ENCODE measurements at places on chromosomes 7 and 10.

DNA sequence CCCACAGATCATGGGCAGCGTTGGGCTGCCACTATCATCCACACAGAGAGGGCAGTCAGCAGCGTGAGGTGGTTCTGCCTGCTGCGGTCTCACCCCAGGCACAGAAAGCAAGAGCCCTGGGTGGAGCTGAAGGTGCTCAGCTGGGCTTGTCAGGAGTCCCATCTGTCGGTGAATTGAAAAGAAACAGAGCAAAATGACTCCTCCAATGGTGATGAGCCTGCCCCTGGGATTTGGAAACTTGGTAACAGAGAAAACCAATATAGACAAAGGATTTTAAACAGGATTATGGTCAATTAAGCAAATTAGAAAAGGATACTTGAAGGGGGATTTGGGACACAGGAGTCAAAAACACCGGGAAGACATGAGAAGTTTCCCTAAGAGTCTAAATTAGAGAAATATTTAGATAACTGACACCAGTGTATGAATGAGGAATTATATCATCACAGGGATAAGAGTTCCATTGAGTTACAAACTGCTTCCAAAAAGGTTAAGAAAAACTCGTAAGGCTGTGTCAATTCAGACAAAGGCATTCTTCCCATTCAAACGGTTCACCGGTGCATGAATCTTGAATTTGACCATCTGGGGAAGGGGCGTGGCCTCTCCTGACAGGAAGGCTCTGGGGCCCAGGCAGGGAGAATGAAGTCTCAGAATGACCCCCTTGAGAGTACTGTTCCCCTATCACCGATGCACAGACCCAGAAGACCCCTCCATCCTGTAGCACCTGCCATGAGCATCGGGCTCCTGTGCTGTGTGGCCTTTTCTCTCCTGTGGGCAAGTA lies 70.0 kb upstream of the PRSS58 start:
- no peak for DNase-seq

- no peak for DNase-seq
Observed at GRCh38 chr7:7707246-7707645, 11.2 kb downstream of the RPA3 start.

- DNase-seq, result no peak
Observed at GRCh38 chr10:4051641-4052151, 266.7 kb upstream of the KLF6 start.

- no peak for DNase-seq
Observed at GRCh38 chr10:7512487-7512886, 101.7 kb upstream of the SFMBT2 start.

DNA sequence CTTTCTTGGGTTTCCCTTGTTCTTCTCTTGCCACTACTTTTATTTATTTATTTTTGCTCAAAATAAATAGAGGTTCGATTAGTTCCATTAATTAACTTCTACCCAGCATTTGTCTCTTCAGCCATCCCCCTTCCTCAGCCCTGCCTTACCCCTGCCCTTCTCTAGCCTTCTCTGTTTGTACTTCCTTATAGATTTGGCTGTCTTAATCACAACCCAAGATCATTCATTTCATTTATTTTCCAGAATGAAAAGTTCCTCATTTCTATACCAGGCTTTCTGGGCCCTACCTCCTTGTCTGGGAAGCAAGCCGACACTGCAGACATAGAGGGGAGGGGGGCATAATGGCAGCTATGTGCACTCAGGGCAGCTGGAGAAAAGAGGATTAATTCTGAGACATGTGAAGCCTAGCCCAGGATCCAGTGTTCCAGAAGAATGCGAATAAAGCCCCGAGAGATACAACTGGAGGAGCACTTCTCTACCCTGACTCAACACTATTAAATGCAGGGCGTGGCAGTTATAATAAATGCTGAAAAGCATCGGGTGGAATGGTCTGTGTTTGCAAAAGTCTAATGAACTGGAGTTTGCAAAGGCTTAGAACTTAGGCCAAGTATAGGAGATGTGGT lies 6.4 kb upstream of the PDCD4 start:
- no peak for DNase-seq

DNA sequence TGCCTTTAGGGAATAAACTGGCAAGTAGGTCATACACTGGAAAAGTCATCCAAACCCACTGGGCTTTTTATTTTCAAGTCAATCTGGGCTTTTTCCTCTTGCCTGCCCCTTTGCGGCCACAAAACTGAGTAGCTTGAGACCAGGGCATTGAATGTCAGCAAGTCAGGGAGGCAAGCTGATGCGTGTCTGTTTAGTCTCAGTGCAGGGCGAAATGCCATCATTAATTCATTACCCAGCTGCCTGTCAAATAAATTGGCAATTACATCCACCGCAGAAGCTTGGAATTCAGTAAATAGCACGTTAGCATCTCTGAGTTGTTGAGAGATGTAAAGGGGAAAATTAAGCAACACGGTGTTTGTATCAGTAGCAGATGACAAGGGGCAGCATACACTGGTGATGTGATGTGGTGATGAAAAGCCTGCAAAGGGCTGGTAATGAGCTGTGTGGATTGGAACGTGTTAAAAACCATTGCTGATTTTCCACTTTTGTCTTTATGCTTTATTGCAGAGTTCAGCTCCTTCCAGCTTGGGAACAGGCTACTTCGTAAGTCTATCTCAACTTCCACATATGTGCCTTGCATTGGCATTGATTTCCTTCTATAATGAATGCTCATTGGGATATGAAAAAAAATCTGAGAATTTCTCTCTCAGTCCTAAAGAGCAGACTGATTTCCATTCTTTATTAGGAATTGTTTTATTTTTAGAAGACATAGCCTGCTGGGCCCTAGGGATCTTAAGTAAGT lies 535.9 kb downstream of the AUTS2 start:
- no peak for DNase-seq

DNA sequence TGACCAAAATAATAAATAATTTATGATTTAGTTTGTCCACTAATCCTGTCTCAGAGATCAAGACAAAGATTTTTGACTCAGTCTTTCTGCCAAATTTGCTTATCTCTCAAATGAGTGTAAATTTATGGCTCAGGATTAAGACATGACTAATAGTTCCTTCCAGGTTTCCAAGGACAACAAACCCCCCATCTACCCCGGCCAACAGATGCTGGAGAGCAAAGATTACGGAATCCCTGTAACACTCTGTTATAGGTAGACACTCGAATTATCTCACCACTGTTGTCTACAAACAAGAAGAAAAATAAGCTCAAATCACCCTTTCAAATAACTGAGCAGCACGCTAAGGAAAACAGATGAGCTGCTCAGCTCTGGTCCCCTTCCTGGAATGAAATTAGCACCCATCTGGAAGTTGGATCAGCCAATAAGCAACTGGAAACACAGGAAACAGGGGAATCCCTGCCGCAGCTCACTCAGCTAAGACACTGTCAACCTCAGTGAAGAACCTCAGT lies 56.8 kb upstream of the SVIL start:
- DNase-seq, result no peak

- no peak for DNase-seq
Observed at GRCh38 chr7:3578399-3578798, 277.3 kb downstream of the SDK1 start.

DNA sequence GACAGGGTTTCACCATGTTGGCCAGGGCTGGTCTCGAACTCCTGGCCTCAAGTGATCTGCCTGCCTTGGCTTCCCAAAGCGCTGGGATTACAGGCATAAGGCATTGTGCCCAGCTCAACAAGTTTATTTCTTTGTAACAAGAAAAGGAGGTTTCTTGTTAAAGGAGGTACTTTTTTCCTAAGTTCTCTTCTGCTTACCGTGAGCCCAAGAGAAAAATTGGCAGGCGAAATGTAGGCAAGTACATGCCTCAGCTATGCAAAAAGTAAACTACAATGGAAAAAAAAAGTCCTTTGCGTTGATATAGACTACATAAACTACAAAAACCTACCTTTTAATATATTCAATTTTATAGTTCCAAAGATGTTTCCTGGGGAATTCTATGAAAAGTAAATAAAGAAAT lies 122.6 kb downstream of the DKK1 start:
- no peak for DNase-seq

GRCh38 chr7:9026121-9026520 lies 592.7 kb downstream of the NXPH1 start:
- no peak for DNase-seq

DNA sequence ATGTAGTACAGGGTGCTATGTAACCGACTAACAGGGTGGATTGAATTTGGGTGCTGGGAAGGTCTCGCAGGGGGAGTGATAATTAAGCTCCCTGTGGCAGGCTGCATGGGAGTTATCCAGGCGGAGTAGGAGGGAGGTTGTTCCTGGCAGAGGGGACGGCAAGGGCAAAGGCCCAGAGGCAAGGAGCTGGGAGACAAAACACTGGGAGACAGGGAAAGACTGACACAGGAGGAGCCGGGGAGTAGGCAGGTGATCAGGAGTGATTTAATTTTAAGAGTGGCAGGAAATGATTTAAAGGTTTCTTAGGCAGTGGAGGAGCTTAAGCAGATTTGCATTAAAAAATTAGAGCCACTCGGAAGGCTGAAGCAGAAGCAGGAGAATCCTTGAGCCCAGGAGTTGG lies 40.7 kb upstream of the LEP start:
- no peak for DNase-seq

GRCh38 chr10:5818894-5819293 lies 5.7 kb upstream of the GDI2 start:
- no peak for DNase-seq

- no peak for DNase-seq
Observed at GRCh38 chr10:70571236-70571635, 31.3 kb downstream of the PRF1 start.

GRCh38 chr10:58358314-58358933 lies 23.6 kb downstream of the UBE2D1 start:
- no peak for DNase-seq

DNA sequence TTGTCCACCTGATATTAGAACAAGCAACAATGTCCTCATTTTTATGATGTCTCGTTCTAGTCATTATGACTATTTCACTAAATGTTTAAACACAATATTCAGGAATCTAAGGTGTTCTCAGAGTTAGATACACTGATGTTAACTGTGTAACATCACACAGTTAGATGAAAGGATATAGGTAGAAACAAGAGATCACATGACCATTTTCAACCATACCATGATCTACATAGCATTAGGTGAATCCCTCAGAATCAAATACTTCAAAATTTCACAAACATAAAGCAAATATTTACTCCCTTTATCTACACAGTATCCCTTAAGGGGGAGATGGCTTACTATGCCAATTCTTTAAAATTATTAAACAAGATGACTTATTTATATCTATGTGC lies 90.3 kb downstream of the ANK3 start:
- no peak for DNase-seq

DNA sequence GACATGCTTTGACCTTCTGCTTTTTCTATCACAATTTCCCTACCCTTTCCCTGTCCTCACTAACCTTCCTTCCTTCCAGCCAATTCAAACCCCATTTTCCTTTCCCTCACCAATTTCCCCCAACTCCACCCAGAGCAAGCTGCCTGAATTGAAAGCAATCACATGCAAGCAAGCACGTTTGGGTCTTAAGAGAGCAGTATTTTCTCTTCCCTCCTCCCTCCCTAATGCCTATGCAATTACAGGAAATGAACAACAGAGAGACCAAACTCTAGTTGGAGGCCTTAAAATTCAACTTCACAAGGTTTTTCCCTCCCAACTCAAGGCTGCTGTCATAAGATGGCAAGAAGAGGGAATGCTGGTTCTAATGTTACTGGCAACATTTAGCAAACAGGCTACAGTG lies 117.2 kb downstream of the MYOF start:
- DNase-seq, result no peak

- DNase-seq, result peak; percentile 53
Observed at GRCh38 chr7:127708788-127709187, 56.8 kb downstream of the SND1 start.

DNA sequence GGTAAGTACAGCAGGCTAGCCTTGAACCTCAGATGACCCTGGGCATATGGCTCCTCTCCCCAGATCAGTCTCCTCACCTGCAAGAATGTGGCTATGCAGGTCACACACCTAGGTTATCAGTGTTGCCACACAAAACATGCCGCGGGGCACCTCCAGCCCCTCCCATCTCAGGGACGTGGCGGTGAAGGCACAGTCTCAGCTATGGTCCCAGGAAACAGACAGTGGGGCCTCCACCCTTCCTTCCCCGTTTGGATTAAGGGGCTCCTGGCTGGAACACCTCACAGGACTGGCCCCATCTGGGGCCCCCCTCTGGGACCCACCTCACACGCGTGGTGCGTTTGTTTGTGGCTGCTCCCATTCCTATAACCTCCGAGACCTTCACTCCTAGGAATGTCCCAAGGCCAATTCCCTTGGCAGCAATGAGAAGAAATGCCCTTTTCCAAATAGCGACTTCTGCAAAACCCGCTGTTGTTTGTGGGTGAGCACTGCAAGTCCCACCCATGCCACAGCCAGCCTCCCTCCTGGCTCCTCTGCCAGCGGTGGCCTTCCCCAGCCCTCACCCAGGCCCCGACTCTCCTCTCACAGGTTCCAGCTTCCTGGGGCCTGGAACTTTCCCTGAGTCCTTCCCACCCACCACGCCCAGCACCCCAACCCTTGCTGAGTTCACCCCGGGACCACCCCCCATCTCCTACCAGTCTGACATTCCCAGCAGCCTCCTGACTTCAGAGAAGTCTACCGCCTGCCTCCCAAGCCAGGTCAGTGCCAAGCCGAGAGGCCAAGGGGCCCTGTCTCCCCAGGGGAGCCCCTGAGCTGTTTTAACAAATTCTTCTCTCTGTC lies 17.1 kb downstream of the ZMIZ2 start:
- no peak for DNase-seq

DNA sequence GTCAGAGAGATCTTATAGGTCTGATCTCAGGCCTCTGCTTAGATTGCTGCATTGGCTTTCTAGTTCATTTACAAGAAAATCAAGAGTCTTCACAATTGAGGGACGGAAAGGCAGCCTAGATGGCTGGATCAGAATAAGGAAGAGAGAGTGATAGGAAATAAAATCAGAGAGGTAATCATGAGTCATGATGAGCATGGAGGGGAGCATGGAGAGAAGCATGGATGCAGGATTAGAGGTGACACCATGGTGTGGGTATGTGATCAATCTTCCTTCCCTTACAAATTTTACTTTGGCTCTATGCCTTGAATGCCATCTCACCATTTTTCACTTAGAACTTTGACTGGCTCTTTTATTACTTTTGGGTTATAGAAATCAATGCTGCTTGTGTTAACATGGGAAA lies 1.4 kb downstream of the BCCIP start:
- no peak for DNase-seq

DNA sequence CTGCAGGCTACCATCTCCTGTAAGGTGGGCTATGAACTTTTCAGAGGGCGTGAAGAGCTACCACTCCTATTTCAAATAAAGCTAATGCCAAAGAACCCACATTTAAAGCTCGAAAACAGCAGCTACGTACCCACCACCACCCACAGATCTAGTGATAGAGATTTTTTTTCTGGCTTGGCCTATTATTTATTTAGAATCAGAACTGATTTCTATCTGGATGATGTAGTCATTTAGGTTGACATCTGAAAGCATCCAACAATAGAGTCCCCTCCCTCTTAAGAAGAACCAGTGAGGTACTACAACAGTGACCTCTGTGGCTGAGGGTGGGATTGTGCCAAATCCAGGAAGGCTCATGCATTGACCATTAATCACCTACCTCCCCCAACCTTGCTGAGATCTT lies 113.8 kb upstream of the ADO start:
- no peak for DNase-seq

Data from CD4-positive, CD25-positive, alpha-beta regulatory T cell (primary cell).